Chondrocyte (in vitro differentiated cells): ENCODE measurements at places on chromosomes 1 and 21. TPM values are rescaled to one million over a fixed set of nuclear protein-coding genes. Genes with fewer than 3 reads are reported as not detected.

GRCh38 chr1:15543589-15544568 lies 17.2 kb downstream of the DNAJC16 start:
- DNase-seq: no peak

Gene SH2D1B
- not detected in 3 replicates for total RNA-seq

DNA sequence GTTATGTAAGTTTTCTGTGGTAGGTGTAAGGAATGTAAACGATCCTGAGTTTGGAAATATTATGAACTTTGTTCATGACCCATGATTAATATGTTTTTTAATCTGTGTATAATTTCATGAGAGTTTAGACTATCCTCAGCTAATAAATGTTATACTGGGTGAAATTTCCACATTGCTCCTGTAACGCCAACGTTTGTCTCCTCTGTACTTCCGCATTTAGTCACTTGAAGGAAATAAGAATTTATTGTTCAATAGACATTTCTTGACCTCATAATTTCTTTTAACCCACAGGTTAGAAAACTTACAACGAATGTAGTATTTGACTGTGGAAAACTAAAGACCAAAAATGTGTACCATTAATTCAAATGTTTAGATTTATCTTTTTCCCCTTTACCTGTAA lies 876 bp downstream of the KCNJ15 start:
- DNase-seq: no peak

GRCh38 chr1:154753426-154753825 lies 116.7 kb downstream of the KCNN3 start:
- DNase-seq: no peak

DNA sequence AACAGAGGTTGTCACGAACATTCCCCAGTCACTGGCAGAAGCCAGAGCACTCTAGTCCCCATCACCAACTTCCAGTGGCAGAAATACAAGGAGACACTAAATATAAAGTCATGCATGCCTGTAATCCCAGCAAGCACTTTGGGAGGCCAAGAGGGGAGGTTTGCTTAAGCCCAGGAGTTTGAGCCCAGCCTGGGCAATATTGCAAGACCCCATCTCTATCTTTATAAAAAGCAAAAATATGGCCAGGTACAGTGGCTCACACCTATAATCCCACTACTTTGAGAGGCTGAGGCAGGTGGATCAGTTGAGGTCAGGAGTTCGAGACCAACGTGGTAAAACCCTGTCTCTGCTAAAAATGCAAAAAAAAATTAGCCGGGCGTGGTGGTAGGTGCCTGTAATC lies 6.4 kb downstream of the CYB5RL start:
- no peak for DNase-seq

GRCh38 chr1:157095551-157095950 lies 4.1 kb downstream of the ETV3L start:
- DNase-seq: no peak

- peak; percentile 73 for DNase-seq
Measured at GRCh38 chr1:1683104-1683905, 9.3 kb downstream of the SLC35E2B start.

DNA sequence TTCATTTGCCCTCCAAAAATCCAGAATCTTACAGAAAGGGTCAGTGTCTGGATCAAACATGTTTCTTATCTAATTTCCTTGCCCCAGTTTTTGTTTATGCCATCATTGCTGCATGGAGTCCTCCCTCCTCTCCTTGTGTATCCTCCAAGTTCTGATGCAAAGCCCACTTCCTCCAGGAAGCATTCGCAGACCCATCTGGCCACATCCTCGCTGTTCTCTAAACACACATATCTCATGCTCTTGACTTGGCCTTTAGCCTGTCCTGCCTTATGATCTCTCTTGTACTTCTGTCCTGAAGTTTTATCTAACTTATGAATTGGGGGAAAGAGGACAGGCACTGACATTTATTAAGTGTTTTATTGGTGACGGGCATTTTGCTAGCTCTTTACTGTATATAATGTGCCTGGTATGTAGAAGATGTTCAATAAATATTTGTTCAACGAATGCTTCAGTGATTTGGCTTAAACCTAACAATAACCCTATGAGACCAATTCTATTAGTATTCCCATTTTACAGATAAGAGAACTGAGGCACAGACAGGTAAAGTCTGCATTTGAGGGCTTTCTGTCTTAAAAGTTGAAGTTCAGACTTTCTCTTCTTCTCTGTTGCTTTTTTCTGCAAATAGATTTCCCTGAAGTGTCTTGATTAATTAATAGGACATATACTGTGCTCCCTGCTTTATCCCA lies 19.2 kb upstream of the ID3 start:
- no peak for DNase-seq

Gene LHX4
- total RNA-seq: 0.12 to 0.53 TPM (median 0.13 TPM) in 3 replicates

Gene TSPAN1
- total RNA-seq: 1.4 to 2.1 TPM (median 1.6 TPM) in 3 replicates

Gene SPATA21
- not detected in 3 replicates for total RNA-seq

Gene BSND
- total RNA-seq: not detected in 3 replicates

Gene MRPS6
- total RNA-seq: 102 to 106 TPM (median 104 TPM) in 3 replicates

- peak; percentile 75 for DNase-seq
Measured at GRCh38 chr1:12631571-12631970, 12.3 kb upstream of the AADACL4 start.

- DNase-seq: no peak
Measured at GRCh38 chr1:6850537-6850936, 65.3 kb downstream of the CAMTA1 start.

GRCh38 chr1:243495442-243496186 lies 239.8 kb downstream of the SDCCAG8 start:
- DNase-seq: no peak

- no peak for DNase-seq
Measured at GRCh38 chr21:19908390-19908789, 1089.8 kb upstream of the NCAM2 start.
